ENCODE measurements at places on chromosomes 12 and 14.

DNA sequence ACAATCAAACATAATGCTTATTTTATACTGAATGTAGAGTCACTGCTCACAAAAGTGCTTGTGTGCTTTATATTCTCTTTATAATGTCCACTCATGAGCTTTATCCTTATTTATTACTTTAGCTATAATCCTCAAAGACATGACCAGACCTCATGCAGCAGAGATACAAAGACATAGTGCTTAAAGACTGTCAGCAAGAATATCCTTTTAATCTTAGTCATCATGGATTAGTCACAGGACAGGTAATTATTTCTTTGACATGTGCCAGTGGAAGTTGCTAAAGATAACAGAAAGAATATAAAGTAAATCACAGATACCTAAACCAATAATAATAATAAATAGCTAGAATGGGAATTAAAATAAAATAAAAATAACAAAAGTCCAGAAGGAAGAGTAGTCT lies 707.5 kb downstream of the BCL11B start:
- no peak for DNase-seq

GRCh38 chr12:96070670-96071279 lies 35.4 kb upstream of the LTA4H start:
- DNase-seq, result no peak

DNA sequence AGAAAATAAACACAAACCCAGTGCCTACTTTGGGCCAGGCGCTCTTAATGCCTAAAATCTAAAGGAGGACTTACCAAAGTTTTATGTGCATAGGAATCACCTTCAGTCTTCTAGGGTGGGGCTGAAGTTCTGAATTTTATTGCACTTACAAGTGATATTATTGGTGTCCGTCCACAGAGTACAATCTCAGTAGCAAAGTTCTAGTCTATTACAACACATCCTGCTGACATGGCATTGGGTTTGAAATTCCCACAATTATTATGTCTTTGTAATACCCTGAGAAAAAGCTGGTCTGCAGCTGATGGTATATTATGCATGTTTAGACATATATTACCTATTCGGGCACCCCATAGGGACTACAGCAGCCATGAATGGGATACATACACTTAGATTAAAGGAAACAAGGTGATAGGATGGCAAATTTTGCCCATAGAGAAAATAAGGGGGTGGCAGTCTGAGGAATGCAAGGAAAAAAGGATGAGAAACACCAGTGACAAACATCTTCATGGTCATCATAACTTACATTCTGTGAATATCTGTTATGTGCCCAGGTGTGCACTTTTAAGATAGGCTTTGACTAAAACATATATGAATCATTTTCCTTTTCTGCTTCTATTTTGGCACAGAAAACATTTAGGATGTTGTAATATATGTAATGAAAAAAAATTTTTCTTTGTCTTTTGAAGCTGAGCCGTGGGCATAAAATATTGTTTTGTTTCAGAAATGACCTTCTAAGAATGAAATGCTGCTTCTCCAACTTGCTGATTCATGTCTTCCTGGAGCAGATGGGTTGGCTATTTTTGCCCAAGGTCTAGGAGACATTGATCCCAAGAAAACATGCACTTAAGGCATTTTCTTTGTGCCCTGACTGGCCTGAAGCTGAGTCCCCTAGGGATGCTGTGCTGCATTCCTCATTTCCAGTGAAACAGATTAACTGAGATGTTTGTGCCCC lies 27.2 kb upstream of the ALG10 start:
- DNase-seq, result no peak

GRCh38 chr12:123107926-123108681 lies 42.8 kb downstream of the PITPNM2 start:
- DNase-seq, result no peak

DNA sequence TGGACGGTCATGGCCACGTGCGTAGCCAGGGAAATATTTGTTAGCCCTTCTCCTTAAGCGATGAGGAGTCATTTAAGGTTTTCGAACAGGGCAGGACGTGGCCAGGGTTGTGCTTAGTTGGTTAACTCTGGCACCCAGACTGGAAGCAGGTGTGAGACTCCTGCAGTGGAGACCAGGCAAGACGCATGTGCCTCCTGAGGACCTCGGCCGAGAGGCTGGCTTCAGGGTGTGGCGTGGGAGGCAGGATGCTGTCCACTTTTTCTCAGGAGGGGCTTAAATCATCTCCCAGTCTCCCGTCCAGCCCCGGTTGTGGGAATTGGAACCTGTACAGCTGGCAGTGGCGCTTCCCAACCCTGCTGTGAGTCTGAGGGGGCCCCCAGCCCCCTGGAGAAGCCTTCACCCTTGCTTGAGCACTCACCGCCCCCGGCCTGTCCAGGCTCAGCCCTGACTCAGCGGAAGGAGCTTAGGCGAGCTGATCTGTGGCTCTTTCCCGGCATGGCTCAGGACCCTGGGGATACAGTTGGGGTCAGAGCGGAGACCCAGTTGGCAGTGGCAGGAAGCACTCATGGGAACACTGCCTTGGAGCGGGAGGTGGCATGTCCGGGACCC lies 46.3 kb upstream of the TSPAN9 start:
- DNase-seq, result no peak

All from activated CD4-positive, alpha-beta T cell treated with anti-CD3 and anti-CD28 coated beads, Interleukin-2, amount 10 ng/mL, durations not matched to agents 24 days and 14 days (primary cell).